ENCODE measurements at places on chromosomes 3 and 15.

DNA sequence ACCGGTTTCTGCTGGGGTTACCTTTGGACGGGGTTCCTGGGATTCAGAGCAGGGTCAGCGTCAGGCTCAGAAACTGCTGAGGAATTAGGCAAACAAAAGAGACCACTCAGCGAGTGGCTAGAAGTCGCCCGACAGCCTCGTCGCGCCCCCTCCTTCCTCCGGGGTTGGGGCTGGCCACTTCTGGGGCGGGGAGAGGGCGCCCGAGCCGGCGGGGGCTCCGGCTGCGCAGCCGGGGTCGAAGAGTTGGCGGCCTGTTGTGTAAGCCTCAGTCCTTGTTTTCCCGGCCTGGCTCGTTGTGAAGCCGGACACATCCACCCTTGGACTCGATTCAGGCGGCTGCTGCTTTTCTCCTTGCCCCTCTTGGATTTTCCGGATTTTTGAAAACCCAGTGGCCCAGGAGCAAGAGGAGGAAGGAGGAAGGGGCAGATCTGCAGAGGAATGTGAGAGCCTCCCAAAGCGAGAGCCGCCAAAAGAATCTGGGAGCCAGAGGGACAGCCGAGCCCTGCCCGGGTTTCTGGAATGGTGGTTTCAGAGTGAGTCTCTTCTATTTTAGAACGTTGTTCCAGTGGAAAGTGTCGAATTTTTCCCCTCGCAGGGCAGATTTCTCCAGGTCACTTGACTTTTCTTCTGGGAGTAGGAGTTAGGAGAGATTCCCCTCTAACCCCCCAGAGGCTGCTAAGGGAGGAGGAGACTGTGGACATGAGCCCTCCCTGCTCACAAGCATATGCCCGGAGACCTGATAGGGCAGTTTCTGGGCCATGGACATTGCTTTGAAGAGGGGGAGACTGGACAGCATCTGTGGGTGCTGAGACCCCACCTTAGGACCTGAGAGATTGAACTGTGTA lies 666 bp downstream of the SNX33 start:
- no peak for DNase-seq

DNA sequence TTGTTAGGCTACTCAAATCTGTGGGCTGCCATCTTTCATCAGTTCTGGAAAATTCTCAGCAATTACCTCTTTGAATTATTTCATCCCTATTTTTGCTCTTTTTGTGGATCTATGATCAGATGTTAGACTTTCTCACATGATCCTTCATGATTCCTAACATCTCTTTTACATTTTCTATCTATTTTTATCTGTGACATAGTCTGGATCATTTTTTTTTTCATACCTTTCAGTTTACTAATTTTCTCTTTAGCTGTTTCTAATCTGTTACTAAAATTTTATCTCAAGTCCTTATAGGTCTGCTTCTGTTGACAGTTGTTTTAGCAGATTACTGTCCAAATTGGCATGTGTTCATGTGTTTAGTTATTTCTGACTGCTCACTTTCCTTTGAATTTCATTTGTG lies 42.3 kb upstream of the HDC start:
- no peak for DNase-seq

GRCh38 chr15:97072545-97072944 lies 742.0 kb downstream of the NR2F2 start:
- DNase-seq: no peak

- no peak for DNase-seq
Observed at GRCh38 chr15:58707397-58707796, 42.1 kb downstream of the ADAM10 start.

DNA sequence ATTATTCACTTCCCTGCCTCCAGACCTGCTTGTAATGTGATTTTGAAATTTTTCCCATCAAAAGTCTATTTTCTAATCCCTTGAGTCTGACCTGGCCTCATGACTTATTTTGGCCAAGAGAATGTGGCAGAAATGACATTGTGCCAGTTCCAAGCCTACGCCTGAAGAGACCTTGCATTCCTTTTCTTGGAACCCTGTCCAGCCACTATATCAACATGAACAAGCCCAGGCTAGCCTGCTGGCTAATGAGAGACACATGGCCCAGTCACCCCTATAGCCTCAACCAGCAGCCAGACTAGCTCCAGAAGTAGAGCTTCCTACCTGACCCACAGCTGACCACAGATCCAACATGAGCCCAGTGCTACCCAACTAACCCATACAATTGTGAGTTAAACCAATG lies 121.1 kb upstream of the ACP3 start:
- no peak for DNase-seq

Data from CD4-positive, alpha-beta T cell treated with Interleukin-15 for 1 hour (primary cell).